RWPE2 (cell line): ENCODE measurements at places on chromosomes 4 and X.

- no peak for DNase-seq
Measured at GRCh38 chrX:386239-386767, 404 bp downstream of the PPP2R3B start.

DNA sequence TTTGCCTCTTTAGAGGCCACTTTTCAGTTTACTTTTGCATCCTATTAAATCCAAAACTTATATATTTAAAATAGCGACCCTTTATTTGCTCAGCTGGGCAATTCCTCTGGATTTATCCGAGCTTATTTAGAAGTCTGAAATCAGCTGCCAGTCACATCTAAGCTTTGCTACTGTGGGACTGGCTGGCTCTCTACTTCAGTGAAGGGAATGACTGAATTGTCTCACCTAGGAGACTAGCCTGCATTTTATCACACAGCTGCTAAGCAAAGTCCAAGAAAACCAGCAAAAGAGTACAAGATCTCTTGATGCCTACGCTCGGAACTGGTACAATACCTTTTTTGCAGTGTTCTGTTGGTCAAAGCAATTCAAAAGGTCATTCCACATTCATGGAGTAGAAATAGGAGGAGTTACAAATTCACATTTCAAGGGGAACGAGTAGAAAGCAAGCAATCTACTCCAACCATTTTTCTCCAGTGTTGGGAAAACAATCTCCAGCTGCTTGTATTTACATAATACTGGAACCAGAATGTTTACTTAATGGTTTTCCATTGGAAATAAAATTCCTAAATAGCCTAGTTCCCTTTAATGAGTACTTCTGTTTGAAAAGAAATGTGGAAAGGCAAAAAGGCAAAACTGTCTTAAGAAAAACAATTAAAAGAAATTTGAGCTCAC lies 160.2 kb downstream of the MAGEB5 start:
- no peak for DNase-seq

DNA sequence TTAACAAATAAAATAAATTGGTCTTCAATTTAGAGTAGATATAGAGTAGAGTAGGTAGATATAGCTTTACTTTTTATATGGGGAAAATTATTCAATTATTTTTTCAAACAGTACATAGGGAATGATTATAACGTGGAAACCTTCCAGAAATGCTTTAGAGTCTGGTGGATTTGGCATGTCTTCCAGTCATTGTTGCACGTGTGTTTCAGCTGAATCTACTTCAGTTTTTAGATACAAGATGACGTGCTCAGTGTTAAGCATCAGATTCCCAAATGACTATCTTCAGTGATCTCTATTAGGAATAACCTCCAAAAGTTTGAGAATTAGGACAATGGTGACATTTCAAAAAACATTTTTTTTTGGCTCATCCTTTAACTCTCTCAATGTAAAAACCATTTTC lies 616.9 kb downstream of the ANKRD50 start:
- DNase-seq, result no peak

GRCh38 chr4:111519683-111520082 lies 625.6 kb upstream of the FAM241A start:
- DNase-seq, result no peak

GRCh38 chr4:47715716-47716416 lies 122.0 kb downstream of the CORIN start:
- no peak for DNase-seq

DNA sequence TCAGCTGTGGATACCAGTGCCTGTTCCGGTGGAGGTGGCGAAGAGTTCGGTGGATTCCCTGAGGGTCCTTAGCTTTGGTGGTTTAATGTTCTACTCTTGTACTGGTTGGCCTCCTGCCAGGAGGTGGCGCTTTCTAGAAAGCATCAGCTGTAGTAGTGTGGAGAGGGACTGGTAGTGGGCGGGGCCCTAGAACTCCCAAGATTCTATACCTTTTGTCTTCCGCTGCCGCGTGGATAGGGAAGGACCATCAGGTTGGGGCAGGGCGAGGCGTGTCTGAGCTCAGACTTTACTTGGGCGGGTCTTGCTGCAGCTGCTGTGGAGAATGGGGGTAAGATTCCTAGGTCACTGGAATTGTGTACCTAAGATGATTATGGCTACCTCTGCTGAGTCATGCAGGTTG lies 390.3 kb downstream of the FAM47A start:
- no peak for DNase-seq

DNA sequence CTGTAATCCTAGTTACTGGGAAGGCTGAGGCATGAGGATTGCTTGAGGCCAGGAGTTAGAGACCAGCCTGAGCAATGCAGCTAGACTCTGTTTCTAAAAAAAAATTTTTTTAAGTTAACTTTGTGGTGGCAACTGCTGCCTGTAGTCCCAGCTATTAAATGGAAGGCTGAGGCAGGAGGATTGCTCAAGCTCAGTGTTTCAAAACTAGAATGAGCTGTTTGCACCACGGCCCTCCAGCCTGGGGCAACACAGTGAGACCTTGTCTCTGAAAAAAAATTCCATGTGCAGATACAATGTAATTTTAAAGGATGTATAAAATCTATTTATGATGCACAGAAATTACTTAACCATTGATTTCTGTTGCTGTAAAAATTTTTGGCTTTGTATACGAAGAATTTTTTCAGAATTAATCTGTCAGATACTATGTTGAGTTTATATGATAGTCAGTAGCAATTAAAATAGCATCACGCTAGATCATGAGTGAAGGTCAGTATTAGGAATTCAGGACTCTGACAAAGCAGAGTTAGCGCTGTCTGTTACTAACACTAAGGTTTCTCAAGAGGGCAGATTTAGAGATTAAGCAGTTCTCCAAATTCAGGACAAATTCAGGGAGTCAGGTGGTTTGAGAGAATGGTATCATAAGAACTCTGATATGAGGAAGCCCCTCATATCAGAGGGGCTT lies 8.3 kb upstream of the AGA start:
- DNase-seq, result no peak

DNA sequence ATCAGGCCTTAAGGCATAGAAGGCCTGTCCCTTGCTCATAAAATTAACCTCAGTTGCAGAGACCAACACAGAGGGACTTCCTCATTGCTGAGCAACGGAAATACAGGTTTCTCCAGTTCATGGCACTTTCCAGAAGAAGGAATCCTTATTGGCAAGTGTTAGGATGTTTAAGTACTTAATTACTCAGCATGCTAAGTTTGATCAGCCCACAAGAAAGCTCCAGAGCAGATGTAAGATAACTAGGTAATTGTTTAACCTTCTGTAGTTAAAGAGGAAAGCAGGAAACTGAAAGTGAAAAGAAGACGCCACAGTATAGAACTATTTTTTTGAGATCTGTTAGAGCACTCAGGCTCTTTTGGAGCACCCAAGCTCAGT lies 33.5 kb downstream of the SMS start:
- no peak for DNase-seq

GRCh38 chr4:85391589-85392410 lies 83.2 kb upstream of the ARHGAP24 start:
- DNase-seq, result no peak

DNA sequence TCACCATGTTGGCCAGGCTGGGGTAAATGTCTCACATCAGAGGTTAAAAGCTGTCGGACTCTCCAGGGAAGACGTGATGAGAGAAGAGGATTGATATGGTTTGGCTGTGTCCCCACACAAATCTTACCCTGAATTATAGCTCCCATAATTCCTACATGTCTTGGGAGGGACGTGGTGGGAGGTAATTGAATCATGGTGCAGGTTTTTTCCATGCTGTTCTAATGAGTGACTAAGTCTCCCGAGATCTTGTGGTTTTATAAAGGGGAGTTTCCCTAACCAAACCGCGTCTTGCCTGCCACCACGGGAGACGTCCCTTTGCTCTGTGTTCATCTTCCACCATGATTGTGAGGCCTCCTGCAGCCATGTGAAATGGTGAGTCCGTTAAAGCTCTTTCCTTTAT lies 64.4 kb downstream of the ASMT start:
- no peak for DNase-seq

DNA sequence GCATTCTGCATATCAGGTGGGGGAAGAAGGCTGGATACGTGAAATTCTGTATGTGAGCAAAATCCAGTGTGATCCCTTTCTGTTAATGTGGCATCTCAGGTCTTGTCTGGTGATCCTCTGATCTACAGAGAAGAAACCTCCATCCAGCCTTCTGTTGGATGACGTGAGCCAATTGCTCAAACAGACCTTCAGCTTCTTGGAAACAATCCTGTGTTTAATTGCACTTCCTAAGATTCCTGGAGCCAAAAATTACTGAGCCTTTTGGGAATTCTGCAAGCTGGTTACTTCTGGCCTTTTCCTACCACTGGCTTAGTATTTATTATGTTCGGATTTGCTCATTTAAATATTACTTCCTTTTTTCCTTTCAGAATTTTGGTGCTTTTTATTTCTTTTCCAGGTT lies 51.2 kb downstream of the TRIML1 start:
- DNase-seq, result no peak

GRCh38 chr4:912548-913279 lies 19.4 kb downstream of the GAK start:
- DNase-seq, result no peak

DNA sequence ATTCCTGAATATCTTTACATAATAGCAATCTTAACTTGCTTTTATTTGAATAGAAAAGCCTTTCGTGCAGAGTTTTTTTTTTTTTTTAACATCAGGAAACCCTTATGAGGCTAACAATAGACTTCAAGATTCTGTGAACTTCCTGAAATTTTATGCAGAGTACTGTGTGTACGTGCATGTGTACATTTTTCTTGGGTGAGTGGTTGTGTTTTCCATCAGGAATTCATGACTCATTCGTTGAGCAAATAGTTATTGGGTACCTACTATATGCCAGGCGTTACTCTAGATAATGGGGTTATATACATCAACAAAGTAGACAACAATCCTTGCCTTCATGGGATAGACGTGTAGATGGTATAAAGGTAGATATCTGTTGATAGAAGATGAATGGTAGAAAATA lies 59.1 kb downstream of the MRPL1 start:
- DNase-seq, result no peak
